ENCODE measurements at places on chromosomes 7 and 10.

- DNase-seq = no peak
Measured at GRCh38 chr7:53600296-53600695, 564.9 kb downstream of the POM121L12 start.

DNA sequence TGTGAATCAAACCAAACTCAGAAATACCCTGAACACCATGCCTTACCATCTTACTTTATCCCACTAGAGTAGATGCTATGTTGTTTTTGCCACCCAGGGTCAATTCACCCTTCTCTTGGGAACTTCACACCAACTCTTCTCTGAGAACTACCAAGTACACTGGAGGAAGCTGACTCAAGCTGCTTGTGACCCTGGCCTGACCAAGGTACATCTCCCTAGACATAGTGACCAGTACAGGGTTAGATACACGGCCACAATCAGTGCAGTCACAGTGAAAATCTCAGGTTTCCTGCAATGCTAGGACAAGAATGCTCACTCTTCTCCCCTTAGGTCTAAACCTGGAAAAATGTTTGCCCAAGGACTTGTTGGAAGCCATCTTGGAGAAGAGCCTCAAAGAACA, 31.8 kb downstream of the EZH2 start:
- peak; percentile 40 for DNase-seq

- no peak for DNase-seq
Measured at GRCh38 chr7:5854738-5855137, 25.9 kb upstream of the OCM start.

- no peak for DNase-seq
Measured at GRCh38 chr7:4733936-4734528, 41.4 kb upstream of the AP5Z1 start.

GRCh38 chr10:78148216-78148960, 114.7 kb downstream of the RPS24 start:
- no peak for DNase-seq

GRCh38 chr10:117152668-117153067, 14.6 kb upstream of the VAX1 start:
- DNase-seq = peak; percentile 10

GRCh38 chr10:34606890-34607289, 208.2 kb downstream of the PARD3 start:
- DNase-seq = no peak

GRCh38 chr10:73926152-73926764, 15.3 kb downstream of the PLAU start:
- DNase-seq = no peak

DNA sequence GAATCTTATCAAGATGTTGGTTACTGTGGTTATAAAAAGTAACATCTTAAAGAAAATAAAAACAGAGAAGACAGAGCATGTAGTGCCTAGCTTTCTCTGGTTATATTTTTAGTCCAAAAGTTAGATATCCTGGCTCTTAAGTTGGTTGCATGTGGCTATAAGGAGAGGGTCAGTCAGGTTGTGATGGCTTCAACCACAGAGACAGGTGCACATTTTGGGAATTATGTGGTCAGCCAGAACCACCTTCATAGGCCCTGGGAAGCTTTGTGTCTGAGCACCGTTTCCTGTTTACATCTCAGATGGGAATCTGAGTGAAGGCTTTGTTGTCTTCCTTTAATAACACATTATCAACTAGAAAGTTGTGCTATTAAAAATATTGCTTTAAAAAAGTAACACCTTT, 265.1 kb upstream of the IGFBP3 start:
- no peak for DNase-seq

DNA sequence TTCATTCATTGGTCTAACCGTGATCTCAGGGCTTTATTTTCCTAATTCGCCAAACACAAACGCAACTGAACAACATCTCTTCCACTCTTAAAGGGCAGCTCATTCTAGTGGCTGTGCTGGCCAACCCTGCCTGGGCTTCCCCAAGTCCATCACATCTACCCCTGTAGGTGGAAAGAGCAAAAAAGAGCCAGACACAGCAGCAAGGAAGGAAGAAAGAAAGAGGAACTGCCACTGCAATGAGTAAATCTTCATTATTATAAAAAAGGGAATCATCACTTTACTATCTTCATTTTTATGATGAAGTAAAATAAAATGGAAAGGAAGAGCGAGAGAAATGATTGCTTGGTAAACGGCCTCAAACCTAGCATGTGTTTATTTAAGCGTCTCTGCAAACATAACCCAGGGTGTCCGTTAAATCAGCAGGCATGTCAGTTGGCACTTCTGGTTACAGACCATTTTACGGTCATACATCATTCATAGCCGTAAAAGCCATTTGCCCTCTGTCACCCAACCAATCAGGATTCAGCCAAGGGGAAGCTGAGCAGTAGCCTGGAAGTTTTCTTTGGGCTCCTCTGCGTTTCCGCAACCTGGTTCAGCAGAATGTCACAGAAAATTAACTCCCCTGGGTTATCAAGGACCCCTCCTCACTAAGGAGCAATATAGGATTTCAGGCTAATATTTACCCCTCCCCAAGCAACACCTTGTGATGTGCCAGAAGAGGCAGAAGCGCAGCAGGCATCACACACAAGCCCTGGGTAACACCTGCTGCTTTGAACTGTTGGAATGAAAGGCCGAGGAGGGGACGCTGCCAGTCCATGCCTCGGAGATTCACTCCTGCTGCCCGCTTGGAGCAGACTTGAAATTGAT, 234.0 kb downstream of the SNX10 start:
- no peak for DNase-seq

DNA sequence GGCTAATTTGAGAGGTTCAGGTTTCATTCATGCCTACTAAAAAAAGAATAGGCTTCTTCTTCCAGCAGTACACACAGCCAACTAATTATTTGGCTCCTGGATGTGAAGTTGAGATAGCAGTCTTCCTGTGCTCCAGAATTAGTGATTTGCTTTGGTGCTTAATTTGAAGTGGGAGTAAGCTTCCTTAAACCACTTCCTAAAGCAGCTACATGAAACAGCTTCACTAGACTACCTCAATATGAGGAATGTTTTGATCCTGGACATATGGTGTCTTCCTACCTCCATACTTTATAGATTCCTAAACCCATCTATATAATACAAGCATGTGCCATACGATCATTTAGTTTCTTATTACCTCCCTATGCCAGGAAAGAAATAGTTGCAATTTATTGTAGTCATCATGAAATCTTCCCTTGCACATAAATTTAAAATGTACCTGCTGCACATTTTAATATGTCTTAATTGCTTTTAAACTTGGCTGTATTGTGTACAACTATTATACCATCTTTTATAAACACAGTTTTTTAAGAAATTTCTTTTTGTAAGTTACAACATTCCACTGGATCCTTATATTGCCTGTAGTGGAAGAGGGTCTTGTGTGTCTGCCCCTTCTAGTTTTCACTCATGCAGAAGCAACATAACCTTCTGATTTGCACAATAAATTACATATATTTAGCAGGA, 8.6 kb downstream of the VIM start:
- DNase-seq = peak; percentile 16

GRCh38 chr10:98349508-98349922, 65.5 kb downstream of the PYROXD2 start:
- DNase-seq = peak; percentile 100

DNA sequence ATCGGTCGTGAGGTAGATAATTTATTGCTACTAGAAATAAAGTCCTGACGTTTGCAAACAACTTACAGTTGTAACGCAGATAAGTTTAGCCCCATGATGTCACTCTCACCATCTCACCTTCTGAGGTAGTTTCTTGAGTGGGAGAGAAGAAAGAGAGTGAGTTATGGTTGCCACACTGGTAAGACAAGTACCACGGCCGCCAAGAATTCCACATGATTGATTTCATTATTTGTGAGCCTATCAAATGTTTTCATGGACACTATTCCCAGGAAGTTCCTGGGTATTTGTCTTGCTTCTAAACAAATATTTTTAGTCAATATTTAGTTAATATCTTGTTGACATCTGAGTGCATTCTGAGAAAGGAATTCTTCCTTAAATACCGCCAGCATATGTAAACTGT, 339.4 kb upstream of the KIAA1217 start:
- no peak for DNase-seq

GRCh38 chr10:67839951-67840350, 2.0 kb upstream of the DNAJC12 start:
- DNase-seq = peak; percentile 66

GRCh38 chr10:128275388-128276177, 149.4 kb upstream of the MKI67 start:
- DNase-seq = no peak

DNA sequence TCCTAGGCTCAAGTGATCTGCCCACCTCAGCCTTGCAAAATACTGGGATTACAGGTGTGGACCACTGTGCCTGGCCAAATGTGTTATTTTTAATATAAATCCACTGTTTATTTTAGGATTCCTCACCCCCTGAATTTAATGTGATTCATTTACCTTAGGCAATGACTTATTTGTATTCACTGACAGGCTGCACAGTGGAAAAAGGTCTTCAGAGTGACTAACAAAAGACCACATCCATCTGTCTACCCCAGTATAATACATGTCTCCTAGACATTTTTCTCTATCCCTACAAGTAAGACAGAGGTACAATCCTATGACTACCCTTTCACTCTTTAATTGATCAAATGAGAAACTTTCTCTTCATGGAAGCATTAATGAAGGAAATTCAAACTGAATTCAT, 230.2 kb downstream of the AHR start:
- peak; percentile 35 for DNase-seq

DNA sequence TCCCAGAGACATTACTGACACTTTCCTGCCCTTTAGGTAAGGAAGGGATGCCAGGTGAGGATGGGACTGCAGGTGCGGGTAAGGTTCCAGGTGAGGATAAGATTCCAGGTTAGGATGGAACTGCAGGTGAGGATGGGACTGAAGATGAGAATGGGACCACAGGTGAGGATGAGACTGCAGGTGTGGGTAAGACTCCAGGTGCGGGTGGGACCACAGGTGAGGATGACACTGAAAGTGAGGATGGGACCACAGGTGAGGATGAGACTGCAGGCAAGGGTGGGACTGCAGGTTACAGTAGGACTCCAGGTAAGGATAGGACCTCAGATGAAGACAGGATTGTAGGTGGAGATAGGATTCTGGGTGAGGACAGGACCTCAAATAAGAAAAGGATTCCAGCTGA, 322.3 kb downstream of the WDR37 start:
- no peak for DNase-seq

DNA sequence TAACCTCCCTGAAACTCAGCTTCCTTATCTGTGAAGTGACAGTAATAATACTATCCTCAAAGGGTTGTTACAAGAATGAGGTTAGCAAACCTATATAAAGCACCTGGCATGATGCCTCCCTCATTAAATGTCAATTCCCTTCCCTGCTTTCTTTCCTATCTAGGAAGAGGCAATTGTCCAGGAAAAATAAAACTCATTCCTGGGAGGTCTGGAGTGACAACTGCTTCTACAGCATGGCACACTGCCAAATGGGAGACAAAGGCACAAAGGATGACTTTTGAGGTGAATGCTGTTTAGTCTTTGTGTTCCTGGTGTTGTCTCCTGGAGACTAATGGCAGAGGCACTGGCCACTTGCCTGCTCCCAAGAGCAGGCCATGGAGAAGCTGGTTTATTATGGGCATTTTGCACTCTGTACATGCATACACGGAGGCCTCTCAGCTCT, 32.2 kb upstream of the PDE1C start:
- DNase-seq = no peak

DNA sequence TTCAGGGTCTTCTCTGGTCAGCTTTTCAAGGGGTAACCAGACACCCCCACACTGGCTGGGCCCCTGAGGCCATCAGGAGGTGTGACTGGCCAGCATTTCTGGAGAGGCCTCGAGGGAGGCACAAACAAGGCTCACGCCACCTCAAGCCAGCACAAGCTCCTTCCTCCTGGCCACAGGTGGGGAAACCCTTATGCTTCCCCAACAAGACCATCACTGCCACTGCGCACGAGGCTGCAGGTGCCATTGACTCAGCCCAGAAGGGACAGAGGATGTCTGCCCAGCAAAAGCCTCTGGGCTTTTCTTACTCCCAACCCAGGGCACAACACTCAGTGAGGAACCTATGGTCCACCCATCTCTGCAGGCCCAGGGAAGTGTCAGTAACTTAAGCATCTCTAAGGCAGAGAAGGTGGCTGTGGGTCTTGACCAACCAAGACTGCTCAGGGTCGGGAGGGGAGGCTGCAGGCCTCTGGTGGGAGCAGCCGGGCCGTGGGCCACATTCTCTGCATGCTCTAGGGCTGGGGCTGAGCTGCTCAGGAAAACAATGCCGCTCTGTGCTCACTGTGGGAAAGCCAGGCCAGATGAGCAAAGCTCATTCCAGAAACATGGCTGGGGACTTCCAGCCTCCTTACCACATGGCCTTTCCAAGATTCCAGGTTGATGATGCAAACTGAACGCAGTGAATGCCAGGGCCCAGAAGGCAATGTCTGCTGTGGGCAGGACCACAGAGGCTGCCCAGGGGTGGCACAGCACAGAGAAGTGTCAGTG, 24.2 kb upstream of the RASSF4 start:
- DNase-seq = peak; percentile 72

DNA sequence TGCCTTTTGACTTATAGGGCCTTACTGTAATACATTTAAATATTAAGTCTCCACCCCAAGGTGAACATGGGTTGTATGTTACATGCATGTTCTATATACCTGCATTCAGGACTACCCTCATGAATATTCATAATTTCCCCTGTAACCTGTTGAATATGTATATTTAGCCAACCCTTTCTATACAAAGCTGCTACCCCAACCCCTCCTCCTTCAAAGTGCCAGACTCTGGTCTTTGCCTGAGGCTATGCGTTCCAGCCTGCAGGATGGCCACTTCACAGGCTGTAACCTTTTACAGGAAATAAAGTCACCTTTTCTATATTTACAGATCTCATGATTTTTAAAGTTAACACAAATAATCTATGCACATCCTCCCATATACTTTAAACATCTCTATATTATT, 10.1 kb upstream of the UNC5B start:
- DNase-seq = no peak

DNA sequence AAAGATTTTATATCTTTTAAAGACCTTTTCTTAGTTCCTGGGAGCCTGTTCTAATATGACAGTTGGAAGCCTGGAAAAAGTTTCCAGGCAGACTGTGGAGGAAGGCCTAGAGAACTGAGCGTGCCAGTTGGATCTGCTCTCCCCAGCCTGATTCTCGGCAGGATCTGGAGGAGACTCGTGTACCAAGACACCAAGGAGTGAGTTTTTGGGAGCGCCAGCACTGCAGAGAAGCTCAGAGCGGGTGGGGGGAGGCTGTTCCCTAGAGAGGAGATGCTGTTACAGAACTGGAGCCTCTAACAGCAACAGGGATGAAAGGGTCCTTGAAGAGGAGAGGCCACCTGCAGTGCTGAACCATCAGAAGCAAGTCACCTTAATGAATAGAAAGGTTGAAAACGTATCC, 52.9 kb downstream of the LYZL2 start:
- no peak for DNase-seq

DNA sequence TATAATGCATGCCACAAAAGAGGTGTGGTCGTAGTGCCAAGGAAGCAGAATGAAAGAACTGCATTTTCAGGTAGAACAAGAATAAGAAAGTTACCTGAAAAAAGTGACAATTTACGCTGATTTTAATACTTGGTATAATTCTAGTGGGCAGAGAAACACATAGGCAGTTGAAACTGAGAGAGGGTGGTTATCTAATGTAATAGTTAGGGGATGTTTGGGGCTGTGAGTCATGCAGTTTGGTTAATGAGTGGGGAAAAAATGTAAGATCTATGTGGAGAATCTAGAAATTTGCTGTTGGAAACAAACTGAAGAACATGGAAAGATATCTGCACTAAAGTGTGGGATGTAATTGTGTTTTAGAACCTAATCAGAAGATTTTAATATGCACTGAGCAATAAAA, 33.7 kb downstream of the ZNF37A start:
- DNase-seq = no peak

- no peak for DNase-seq
Measured at GRCh38 chr7:23016345-23017253, 2.7 kb upstream of the HYCC1 start.

GRCh38 chr7:45196374-45196773, 38.8 kb downstream of the RAMP3 start:
- no peak for DNase-seq
